NCI-H1930 (cell line): ENCODE measurements at places on chromosomes 5 and 9.

DNA sequence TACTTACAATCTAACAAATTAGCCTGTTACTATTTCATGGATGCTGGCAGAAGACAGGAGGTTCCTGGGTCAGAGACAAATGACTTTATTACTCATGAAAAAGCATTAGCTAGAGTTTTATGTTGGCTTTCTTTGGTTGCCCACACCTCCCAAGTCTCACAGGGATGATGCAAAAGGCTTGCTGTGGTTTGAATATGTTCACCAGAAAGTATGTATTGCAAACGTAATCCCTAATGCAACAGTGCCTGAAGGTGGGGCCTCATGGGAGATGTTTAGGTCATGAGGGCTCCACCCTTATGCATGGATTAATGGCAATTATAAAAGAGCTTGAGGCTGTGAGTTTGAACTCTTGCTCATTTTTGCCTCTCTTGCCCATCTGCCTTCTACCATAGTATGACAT is 28.5 kb downstream of the DPYSL3 start:
- no peak for DNase-seq

DNA sequence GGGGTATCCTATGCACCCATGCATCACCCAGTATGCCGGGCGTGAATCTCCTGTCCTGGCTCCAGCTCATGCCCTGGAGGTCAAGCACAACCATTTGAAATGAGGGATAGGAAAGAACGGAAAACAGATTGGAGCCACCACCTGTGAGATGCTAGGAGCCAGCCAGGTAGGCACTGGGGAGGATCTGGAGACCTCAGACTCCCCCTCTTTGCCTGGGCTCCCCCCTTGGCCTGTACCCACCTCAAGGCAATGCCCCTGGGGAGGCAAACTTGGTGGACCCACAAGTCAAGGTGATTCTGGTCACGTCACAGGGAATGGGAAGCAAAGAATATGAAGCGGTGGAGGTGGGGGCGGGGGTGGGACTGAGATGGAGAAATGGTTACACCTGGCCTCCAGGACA is 92.6 kb downstream of the PAX5 start:
- no peak for DNase-seq

GRCh38 chr9:119483153-119483552 is 113.9 kb upstream of the BRINP1 start:
- DNase-seq = no peak

- DNase-seq = no peak
Measured at GRCh38 chr9:90838581-90839154, 37.0 kb downstream of the SYK start.

DNA sequence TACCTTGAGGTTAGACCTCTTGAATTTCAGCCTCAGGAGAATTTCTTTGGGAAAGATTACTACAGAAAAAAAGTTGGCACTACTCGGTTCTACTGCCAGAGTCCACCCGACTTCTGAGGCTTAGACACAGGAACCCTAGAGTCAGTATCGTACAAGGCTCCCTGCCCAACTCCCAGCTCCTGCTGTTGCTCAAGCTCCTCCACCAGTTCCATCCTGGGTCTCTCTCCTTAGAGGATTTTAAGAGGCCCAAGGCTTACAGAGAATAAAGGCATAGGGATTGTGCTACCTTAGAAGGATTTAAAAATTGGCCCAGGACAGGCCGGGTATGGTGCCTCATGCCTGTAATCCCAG is 29.0 kb upstream of the SSBP2 start:
- no peak for DNase-seq

DNA sequence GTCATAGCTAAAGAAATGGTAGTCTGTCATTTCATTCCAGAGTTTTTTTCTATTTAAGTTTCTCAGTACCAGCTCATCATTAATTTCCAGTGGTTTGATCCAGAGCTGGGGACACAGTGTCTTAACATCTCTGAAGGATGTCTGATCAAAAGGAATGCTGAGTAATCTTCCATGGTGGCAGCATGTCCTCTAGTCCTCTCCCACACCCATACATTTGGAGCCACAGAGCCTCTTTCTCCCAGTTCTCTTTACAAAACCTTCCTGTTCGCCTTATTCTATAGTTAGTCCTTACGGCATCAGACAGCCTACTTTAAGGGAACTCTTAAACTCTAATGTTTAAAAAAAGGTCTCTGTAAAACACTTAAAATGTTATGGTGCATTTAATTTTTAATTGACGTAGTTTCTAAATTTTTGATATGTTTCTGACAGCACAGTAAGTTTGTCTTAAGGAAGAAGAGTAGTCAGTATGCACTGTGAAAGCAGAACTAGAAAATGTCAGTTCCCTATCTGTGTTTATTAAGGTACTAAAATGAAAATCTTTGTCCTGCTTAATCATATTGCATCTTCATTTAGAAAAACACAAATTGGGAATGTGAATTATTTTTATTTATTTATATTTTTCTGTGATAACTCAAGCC is 96.8 kb downstream of the INIP start:
- DNase-seq = no peak

DNA sequence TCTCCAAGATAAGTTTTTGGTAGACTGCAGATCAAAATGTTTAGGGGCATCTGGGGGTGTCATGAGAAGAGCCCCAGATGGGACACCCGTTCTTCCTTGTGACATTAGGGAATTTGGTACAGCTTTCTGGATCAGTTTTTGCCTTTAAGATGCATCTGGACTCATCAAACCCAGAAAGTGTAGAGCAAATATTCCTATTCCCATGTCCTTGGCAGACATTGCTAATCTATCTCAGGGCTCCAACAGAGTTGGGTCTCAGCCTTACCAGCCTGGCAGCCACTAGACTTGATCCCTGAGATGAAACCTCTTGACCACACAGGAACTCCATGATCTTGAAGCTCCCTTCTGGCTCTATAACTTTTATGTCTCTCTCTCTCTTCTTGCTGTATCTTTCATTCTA is 35.6 kb downstream of the ERGIC1 start:
- no peak for DNase-seq

DNA sequence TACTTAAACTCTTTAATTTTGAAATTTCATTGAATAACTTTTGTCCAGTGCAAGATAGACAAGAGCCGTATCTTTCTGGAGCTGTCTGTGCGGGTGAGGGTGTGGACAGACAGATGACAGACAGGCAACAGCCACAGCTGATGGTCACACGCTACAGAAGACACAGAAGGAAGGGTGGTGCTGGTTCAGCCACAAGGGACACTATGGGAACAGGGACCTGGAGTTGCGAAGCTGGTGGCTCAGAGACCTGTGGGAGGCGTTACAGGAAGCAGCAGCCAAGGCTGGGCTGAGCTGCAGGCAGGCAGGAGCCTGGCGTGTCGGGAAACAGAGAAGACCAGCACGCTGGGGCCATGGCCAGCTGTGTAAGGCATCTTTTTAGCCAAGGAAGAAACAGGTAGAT is 104.4 kb downstream of the WNK2 start:
- DNase-seq = no peak

- no peak for DNase-seq
Measured at GRCh38 chr5:1467341-1468246, 22.4 kb upstream of the SLC6A3 start.

DNA sequence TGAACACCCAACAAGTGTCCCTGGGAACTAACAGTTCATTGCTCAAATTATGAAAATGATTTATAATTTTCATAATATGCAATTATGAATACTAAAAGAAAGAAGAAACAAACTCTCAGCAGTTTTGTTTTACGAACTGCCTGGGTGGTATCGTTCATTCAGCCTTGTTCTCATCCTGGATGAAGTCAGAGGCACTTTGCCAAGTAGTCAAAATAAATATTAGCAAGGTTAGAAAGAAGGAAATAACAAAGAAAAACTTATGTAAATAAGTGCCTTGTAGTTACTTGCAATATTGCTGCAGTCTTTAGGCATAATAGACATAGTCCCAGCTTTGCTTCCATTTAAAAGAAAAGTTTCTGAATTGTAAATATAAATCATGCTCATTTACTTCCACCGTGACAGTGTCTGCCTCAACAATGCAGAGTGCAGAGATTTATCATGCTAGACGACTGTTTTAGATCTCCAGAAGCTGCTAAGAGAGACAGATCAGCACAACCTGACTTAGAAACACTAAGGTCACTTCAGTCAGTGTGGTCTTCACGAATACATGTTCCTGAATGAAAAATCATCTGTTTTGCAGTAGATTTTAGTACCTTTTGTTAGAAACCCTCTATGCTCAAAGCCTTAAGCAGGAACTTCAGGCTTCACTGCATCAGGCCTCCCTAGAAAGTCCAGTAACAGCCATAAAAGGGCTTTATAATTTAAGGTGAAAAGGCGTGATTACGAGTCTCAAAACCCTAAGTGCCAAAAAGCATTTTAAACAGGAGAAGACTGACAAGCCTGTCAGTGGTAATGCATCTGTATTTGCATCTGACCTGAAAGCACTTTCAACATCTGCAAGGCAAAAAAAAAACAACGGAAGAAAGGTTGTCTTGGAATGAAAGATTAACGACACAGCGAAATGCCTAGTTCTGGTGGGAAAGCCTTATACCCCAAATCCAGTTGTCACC is 92.1 kb downstream of the TMEM167A start:
- DNase-seq = no peak

DNA sequence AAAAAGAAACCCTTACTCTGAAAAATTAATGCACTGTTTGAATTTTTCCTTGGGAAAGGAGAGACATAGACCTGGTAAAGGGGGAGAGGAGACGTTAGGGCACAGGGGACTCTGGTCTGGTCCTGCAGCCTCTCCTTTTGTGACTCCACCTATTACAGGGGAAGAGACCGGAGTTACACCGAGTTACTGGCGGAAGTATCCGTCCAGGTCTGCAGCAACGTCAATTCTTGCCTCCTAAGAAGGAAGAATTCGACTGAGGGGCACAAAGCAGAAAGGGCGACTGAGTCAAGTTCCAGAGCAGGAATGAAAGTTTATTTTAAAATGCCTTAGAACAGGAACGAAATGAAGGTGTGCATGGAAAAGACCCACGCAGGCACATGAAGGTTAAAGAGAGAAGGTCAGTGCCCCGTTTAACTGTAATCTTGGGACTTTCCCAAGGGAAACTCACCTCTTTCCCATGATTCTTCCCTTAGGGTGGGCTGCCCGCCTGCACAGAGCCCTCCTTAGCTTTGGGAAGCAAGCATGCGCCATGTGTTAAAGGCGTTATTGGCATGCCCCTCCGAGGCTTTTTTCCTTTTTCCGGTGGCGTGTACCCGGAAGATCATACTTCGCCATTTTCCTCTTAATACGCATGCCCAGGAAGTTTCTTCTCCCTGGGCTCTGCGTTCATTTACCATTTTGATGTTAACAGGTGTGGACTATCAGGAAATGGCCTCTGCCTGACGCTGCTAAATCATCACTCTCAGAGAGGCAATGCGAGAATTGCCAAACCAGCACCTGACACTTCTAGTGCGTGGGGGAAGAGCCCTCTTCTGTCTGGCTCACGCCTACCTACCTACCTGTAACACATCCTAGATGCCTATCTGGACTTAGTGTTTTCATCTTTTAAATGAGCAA is 409.6 kb upstream of the PAPPA start:
- no peak for DNase-seq

- DNase-seq = no peak
Measured at GRCh38 chr5:179927824-179928223, 20.1 kb upstream of the TBC1D9B start.

- no peak for DNase-seq
Measured at GRCh38 chr5:154191467-154192261, 1.1 kb downstream of the GALNT10 start.

DNA sequence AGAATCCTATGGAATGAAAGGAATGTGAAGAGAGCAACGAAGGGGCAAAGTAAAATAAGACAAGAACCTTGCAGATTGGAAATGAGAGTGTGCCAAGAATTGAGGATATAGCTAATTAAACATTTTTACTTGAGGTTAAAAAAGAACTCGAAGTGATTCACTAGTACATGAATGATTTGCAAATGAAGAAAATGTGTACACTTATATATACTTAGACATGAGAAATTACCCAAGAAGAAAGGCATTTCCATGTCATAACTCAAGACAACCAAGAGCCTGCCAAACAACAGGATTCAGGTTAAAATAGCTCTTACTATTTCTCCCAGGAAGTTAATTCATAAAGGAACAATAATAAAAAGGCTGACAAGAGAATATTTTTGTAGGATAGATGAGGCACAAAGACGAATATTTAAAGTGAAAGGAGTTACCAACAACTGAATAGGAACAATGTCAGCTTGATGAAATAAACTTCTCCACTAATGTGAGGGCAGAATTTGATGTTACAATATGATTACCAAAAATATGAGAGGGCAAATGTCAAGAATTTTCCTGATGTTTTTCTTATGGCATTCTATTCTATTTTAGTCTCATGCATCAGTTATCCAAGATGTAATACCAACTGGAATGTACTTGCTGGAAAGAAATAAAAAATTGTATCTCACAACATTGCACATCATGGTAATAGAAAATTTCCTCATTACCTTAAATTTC is 18.9 kb upstream of the NPR3 start:
- no peak for DNase-seq

DNA sequence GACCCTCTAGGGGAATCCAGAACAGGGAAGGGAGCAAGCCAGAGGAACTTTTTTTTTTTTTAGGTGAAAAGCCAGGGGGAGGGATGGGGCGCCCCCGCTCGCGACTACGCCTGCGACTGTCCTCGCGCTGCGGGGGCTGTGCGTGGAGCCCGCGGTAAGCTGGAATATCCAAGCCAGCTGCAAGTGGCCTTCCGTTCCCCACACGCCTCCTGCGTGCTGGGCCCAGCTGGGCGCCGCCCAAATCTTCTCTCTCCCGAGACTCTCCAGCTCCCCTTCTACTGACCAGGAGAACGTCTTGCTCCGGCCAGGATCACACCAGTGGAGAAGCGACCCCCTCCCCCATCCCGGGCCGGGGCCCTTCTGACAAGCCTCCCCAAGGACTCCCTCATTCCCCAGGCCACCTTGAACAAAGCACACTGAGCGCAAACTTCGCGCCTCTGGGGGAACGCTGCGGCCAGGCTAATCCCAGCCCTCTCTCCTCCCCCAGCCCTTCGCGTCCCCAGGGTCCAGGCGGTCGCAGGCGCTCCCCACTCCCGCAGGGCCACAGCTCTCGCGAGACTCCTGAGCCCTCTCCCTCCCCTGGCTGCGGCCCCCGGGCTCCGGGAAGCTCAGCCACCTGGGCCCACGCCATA is 6.6 kb downstream of the BARX1 start:
- DNase-seq = no peak

- DNase-seq = no peak
Measured at GRCh38 chr5:6554812-6555211, 78.0 kb downstream of the NSUN2 start.

- DNase-seq = no peak
Measured at GRCh38 chr9:95756986-95757385, 118.5 kb upstream of the ERCC6L2 start.

GRCh38 chr5:174187481-174187880 is 142.0 kb downstream of the NSG2 start:
- DNase-seq = no peak

GRCh38 chr5:107820429-107820828 is 149.7 kb upstream of the EFNA5 start:
- no peak for DNase-seq

GRCh38 chr5:73030531-73030930 is 74.7 kb downstream of the FCHO2 start:
- DNase-seq = no peak

- DNase-seq = no peak
Measured at GRCh38 chr5:143013176-143013891, 243.2 kb downstream of the ARHGAP26 start.
